ENCODE measurements at places on chromosomes 7 and 10. TPM values are rescaled to one million over a fixed set of nuclear protein-coding genes. Genes with fewer than 3 reads are reported as not detected.

Gene IDE
- 23.3 TPM for total RNA-seq

DNA sequence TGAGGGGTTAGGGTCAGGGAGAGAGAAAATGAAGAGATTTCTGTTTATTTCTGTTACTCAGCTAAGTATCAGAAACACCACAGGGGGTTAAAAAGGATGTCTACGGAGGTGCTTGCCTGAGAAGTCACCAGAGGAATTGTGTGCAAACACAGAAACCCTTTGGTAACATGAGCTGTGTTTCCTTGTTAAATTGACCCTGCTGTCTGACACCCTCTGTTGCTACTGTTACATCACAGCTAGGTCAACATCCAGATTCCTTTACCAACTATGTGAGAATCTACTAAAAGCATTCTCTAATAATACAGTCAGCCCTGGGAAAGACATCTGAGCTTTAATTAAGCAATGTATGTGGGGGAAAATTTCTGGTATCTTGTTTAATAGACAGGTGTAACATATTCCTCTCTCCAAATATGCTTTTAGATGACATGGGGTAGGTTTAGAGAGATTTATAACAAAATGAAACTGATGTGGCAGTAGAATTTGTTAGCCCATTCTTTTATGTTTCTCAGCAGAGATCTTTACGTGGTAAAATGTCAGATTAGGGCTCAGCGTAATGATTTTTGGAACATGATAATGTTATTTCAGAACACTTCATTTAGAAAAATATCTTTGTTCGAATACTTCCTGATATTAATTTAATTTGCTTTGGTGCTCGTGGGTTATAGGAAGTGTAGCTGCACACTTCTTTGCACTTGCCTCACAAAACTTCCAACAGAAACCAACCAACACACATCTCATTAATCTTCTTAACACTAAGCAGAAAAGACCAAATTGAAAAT lies 168.0 kb upstream of the AHR start:
- peaks cover 68% of the 10 kb centered on the region for H3K4me1 ChIP-seq
- no peaks in the 10 kb centered on the region for H3K27me3 ChIP-seq
- peak overlapping the region; percentile 50 for H3K4me3 ChIP-seq
- no peak overlapping the region for H3K27ac ChIP-seq
- DNase-seq: no peak

DNA sequence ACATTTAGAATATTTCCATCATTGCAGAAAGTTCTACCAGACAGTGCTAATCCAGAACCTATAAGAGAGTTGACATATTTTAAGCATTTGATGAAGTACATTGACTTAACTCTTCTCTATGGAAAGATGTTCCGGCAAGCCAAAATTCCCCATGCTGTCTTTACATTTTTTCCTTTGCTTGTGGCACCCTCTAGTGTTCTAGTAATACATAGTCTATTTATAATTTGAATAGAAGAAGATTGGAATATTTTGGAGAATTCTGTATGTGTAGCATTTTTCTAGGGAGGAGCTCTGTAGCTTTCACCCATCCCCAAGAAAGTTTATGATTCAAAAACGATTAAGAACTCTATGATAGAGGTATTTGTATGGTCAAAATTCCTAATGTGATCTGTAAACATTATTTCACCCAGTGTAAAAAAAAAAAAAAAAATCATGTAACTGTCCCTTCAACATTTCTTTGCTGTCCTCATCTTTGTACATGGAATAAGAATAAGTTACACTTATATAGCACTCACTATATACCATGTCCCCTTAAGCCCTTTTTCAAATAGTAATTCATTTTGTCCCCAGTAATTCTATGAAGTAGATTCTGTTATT lies 33.2 kb downstream of the NRF1 start:
- no peak for DNase-seq
- peaks cover 14% of the 10 kb centered on the region for H3K4me1 ChIP-seq
- H3K27ac ChIP-seq: no peak overlapping the region
- H3K4me3 ChIP-seq: no peak overlapping the region

DNA sequence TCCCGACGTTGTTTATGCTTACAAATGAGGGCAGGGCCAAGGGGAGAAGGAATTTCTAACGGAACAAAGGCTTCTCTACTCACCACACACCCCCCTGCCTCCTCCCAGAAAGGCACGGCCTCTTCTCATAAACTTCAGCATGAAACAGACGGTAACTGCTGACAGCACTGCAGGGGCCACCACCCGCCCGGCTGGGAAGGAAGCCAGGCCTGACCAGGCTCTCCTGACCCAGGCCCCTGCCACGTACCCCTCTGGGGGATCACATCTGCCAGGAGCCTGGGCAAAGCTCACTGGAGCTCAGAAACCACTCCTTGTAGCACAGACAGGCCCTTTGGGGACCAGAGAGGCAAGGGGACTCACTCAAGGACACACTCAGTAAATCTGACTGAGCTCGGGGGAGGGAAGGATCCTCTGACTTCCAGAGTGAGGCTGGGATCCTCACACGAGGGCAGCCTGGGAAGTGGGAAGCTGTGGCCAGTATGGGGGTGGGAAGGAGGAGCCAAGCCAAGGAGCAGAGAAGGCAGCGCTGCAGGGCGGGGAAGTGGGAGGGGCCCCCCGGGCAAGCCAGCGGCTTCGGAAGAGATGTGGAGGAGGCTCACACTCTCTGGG lies 46.1 kb downstream of the ZCCHC24 start:
- no peaks in the 10 kb centered on the region for H3K4me1 ChIP-seq
- no peak overlapping the region for H3K4me3 ChIP-seq
- peaks cover 5% of the 10 kb centered on the region for H3K27me3 ChIP-seq
- no peak overlapping the region for H3K27ac ChIP-seq
- no peaks in the 10 kb centered on the region for H3K36me3 ChIP-seq
- no peak for DNase-seq

DNA sequence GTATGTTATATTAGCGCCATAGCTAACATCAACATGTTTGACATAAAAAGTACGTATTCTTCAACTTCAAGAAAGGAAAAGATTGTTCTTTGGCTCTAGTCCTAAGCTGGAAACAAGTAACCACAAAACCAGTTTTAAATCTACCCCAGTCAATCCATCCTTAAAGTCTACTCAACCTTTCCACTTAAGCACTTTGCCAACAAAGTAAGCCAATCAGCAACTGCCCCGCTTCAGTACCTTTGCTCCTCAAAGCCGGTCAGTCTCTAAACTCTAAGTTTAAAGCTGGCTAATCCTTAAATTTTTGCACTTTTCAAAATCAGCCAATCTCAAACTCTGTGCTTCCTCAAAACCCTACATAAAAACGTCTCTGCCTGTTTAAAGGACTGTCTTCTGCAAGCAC lies 8.1 kb downstream of the ZNF438 start:
- H3K27ac ChIP-seq: no peak overlapping the region
- no peak overlapping the region for H3K4me3 ChIP-seq
- H3K27me3 ChIP-seq: no peaks in the 10 kb centered on the region
- H3K4me1 ChIP-seq: peaks cover 7% of the 10 kb centered on the region
- no peak for DNase-seq

DNA sequence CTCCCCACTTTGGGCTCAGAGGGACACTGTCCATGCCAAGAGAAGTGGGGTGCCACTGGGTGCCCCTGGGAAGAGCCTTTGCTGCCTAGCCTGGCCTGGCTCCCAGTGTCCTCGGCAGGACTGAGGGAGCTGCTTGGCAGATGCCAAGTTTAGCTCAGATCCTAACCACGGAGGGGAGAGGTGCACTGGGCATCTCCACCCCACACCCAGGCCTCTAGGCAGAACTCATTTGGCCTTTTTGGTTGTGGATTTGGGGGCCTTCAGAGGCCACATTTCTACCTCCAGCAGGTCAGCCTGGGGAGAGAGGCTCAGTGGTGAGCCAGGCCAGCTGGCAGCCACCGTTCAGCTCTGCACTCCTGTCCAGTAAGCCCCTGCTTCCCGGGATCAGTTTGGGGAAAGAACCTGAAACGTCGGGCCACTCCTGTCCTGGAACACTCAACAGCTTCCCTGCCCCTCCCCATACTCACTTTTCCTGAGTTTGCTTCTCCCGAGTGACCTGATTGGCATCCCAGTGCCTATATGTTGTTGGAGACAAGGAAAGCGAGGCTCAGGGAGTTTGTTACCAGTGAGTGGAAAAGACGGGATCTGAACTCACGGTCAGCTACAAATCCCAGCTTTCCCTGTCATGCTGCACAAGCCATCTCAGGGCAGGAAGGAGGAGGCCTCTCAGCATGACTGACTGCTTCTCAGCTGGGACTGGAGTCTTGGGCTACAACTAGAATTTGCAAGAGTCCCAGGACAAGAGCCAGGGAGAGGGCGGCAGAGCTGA lies 11.2 kb upstream of the CXCL12 start:
- DNase-seq: no peak
- no peaks in the 10 kb centered on the region for H3K4me1 ChIP-seq
- H3K27ac ChIP-seq: no peak overlapping the region
- H3K4me3 ChIP-seq: no peak overlapping the region

DNA sequence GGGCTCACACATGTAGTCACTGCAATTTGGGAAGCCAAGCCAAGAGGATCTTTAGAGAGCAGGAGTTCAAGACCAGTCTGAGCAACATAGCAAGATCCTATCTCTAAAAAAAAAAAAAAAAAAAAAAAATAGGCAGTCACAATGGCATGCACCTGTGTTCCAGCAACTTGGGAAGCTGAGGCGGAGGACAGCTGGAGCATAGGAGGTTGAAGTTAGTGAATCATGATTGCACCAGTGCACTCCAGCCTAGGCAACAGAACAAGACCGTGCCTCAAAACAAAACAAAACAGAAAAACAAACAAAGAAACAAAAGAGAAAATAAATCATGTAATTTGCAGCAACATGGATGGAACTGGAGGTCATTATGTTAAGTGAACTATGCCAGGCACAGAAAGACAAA lies 33.6 kb upstream of the BICC1 start:
- H3K36me3 ChIP-seq: no peaks in the 10 kb centered on the region
- DNase-seq: no peak
- H3K4me1 ChIP-seq: no peaks in the 10 kb centered on the region
- no peak overlapping the region for H3K27ac ChIP-seq
- no peak overlapping the region for H3K4me3 ChIP-seq

DNA sequence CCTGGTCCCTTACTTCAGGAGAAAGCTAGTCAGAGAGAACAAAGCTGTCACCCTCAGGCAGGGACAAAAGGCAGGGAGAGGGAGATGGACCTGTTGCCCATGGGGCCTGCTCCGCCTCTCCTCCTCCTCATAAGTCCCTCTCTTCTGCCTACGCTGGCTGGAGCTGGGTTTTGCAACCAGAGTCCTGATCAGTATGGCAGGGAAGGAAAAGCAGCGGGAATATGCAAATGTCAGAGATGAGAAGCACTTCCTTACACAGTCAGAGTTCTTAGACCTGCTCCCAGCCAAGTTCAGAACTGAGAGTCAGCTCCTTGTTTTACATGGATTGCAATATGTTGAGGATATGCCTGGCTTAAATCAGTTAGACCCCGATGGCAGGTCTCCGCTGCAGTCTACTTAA lies 231.1 kb downstream of the ADAM12 start:
- no peaks in the 10 kb centered on the region for H3K27me3 ChIP-seq
- no peak overlapping the region for H3K27ac ChIP-seq
- no peak overlapping the region for H3K4me3 ChIP-seq
- H3K36me3 ChIP-seq: no peaks in the 10 kb centered on the region

DNA sequence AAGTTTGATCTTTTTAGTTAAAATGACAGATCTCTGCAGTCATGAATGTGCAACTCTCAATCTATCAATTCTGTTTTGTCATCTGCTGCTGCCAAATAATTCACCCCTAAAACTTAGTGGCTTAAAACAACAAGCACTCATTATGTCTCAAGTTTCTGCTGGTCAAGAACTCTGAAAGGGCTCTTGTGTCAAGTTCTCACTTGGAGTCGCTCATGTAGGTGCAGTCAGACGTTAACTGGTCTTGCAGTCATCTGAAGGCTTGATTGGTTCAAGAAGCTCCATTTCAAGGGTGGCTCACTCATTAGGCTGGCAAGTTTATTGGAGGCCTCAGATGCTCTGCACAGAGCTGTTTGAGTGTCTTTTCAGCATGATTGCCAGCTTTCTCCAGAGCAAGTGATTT lies 28.5 kb upstream of the LRRC72 start:
- no peak overlapping the region for H3K4me3 ChIP-seq
- no peak overlapping the region for H3K27ac ChIP-seq
- no peak for DNase-seq

GRCh38 chr10:15223174-15223573 lies 54.7 kb upstream of the NMT2 start:
- H3K27me3 ChIP-seq: no peaks in the 10 kb centered on the region
- no peak overlapping the region for H3K4me3 ChIP-seq
- H3K27ac ChIP-seq: no peak overlapping the region
- H3K4me1 ChIP-seq: no peaks in the 10 kb centered on the region
- DNase-seq: no peak
- peaks cover 5% of the 10 kb centered on the region for H3K36me3 ChIP-seq

All from activated T-cell treated with anti-CD3 and anti-CD28 coated beads, Interleukin-2, amount 50 U/mL, for 72 hours (primary cell).